ENCODE measurements at places on chromosomes 11 and 22.

- DNase-seq, result no peak
Measured at GRCh38 chr11:43923406-43924111, 18.9 kb upstream of the C11orf96 start.

DNA sequence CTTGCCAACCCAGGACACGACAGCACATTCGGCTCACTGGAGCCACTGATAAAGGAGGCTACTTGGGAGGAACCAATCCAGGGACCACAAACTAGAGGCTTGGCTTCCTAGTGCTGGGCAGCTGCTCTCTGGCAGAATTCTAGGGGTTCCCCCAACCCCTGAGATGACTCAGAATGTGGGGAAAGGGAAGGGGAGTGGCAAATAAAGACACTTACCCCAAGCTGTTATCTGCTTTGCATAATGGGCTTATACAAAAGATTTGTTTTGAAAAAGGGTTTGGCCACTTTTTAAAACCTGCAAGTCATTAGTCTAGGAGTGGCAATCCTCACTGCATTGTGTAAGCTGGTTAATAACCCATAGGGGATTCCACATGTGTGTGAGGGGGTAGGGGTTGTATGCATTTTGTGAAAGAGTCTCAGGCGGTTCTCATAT is 64.1 kb upstream of the LMO1 start:
- no peak for DNase-seq

DNA sequence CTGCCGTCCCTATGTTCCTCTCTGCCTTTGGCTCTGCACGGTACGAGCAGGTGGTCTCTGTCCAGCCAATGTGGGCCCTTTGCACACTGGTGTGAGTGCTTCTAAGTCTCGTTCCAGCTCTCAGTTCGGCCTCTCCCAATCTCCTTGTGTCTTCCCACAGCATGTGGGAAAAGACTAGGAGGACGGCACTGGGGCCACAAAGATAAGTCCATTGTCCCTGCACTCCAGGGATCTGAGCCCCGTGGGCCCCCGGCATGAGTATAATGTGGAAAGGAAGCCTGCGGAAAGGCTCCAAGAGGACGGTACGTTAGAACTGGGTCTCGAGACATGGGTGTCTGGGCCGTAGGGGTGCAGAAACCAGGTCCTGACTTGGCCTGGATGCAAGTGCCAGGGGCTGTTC is 16.4 kb downstream of the MYEOV start:
- no peak for DNase-seq

GRCh38 chr11:130161441-130162145 is 2.0 kb downstream of the ST14 start:
- no peak for DNase-seq

DNA sequence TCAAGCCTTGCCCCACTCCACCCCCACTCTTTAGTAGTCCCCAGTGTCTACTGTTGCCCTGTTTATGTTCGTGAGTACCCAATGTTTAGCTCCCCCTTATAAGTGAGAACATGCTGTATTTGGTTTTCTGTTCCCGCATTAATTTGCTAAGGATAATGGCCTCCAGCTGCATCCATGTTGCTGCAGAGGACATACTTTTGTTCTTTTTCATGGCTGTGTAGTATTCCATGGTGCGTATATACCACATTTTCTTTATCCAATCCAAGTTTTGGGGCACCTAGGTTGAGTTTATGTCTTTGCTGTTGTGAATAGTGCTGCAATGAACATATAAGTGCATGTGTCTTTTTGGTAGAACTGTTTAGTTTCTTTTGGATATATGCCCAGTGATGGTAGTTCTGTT is 16.2 kb upstream of the FXYD6 start:
- DNase-seq, result no peak

- no peak for DNase-seq
Measured at GRCh38 chr22:37808294-37808657, 542 bp downstream of the GCAT start.

GRCh38 chr11:27440090-27440489 is 32.5 kb downstream of the LGR4 start:
- no peak for DNase-seq

GRCh38 chr11:130561441-130561881 is 113.0 kb downstream of the ADAMTS15 start:
- no peak for DNase-seq

- DNase-seq, result no peak
Measured at GRCh38 chr11:16191868-16192240, 164.5 kb downstream of the SOX6 start.

- DNase-seq, result peak; percentile 75
Measured at GRCh38 chr22:37229012-37229804, 14.9 kb downstream of the RAC2 start.

DNA sequence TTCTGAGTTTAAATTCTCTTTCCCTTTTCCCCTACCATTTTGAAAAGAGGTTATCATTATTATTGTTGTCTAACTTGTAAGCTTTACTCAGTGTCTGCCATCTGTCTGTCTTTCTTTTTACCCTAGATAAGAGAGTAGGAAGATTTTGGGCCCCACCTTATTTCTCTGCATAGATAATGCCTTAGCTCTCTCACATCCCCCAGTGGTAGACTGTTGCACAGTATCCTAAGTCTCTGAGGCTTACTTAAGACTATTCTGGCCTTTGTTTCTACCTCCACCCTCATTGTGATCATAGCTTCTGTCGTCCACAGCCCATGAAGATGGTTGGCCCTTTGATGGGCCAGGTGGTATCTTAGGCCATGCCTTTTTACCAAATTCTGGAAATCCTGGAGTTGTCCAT is 3.6 kb upstream of the OR51L1 start:
- DNase-seq, result no peak

DNA sequence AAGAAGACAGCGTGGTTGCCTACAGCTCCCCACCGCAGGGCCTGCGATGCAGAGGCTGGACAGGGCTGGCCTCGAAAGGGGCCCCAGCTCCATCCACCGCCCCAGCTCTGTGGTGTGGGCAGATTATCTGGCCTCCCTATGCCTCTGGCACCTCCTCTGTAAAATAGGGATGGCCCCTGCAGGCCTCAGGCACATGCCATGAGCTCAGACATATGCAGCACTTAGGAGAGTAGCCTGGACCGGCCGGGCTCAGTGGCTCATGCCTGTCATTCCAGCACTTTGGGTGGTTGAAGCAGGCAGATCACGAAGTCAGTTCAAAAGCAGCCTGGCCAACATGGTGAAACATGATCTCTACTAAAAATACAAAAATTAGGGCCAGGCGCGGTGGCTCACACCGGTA is 7.4 kb downstream of the APOBEC3D start:
- no peak for DNase-seq

DNA sequence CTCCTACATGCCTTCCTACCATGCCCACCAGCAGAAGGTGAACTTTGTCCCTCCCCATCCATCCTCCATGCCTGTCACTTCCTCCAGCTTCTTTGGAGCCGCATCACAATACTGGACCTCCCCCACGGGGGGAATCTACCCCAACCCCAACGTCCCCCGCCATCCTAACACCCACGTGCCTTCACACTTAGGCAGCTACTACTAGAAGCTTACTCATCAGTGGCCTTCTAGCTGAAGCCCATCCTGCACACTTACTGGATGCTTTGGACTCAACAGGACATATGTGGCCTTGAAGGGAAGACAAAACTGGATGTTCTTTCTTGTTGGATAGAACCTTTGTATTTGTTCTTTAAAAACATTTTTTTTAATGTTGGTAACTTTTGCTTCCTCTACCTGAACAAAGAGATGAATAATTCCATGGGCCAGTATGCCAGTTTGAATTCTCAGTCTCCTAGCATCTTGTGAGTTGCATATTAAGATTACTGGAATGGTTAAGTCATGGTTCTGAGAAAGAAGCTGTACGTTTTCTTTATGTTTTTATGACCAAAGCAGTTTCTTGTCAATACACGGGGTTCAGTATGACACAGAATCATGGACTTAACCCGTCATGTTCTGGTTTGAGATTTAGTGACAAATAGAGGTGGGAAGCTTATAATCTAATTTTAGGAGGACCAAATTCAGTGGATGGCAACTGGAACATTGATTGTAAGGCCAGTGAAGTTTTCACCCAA is 56.1 kb downstream of the KCNJ1 start:
- no peak for DNase-seq

DNA sequence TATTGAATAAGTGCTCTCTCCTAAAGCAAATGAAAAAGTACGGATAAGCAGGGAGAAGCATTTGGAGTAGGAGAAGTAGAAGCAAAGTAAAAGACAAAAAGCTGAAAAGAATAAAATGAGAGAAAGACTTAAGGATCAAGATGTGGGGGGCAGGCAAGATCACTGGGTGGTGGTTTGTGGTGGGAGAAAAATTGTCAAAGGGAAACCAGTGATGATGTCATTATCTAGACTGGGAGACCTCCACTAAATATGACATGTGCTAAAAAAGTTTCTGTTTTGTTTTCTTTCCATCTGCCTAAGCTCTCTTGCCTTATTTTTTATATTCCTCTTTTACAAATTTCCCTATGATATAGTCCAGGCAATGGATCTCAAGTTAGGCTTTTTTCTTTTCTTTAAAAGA is 14.8 kb upstream of the MAML2 start:
- no peak for DNase-seq

DNA sequence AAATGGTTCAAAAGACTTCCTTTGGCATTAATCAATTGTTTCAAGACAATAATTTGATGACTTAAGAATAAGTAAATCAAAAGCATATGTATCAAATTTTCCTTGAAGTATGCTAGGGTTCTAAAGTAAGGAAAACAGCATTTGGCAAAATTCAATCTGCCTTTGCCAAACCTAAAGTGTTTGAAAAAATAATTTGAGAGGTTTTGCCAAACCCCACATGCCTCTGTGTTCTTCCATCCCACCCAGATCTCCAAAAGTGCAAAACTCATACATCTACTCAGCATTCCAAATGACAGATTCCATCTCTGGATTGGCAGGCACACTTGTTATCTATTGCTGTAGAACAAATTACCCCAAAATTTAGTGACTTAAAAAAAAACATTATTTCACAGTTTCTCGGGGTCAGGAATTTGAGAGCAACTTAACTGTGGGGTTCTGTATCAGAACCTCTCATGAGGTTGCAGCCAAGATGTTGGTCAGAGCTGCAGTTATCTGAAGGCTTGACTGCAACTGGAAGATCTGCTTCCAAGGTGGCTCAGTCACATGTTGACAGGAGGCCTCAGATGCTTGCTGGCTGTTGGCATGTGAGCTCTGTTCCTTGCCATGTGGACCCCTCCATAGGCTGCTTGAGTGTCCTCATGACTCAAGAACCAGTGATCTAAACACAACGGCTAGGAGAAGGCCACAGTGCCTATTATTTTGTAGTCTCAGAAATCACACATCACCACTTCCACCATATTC is 100.6 kb upstream of the ARHGAP42 start:
- DNase-seq, result no peak

DNA sequence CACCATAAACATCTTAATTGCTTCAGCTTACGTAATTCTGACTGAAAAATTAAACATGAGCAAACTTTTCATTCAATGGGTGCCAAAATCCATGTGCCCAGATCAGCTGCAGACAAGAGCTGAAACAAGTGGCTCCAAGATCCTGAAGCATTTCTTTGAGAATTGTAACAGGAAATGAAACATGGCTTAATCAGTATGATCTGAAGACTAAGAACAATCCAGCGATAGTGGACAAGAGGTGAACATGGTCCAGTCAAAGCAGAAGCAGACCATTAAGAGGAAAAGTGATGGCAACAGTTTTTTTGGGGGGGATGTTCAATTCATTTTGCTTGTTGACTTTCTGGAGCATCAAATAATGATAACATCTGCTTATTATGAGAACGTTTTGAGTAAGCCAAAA is 1964.5 kb upstream of the RAG2 start:
- no peak for DNase-seq

- no peak for DNase-seq
Measured at GRCh38 chr22:19232623-19233022, 54.1 kb upstream of the SLC25A1 start.

- DNase-seq, result no peak
Measured at GRCh38 chr22:42791721-42792452, 65.2 kb downstream of the ARFGAP3 start.

DNA sequence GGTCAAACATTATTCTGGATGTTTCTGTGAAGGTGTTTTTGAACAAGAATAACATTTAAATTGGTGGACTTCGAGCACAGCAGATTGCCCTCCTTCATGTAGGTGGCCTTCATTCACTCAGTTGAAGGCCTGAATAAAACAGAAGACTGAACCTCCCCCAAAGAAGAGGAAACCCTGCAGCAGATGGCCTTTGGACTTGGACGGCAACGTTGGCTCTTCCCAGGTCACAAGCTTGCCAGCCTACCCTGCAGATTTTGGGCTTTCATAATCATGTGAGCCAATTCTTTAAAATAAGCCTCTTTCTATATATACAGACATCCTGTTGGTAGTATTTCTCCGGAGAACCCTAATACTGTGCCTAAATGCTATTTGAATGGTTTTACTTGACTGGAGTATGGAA is 432.2 kb upstream of the NARS2 start:
- no peak for DNase-seq

DNA sequence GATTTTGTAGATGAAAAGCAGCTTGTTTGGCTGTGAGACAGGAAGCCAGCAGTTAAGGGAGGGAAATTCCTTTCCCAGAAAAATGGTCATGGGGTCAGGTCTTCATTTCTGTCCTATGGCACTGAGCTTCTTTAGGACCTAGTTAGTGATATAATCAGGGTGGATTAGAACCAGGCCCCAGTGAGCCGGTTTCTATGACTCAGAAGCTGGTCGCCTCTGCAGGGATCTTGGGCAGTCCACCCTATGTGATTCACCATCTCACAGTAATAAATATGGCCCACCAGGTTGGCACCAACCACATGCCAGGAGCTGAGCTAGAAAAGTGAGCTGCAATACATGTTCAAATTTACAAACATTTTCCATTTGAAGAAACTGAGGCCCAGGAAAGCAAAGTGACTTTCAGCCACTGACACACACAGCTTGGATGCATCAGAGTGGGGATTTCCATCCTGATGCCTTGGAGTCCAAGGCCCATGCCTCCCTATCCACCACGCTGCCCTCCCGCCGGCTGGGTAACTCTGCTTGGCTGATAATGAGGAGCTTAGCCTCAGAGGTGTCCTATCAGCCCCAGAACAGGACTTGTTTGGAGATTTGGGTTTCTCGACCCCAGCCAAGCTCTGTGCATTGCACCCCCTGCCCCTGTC is 42.0 kb downstream of the CD82 start:
- DNase-seq, result no peak

DNA sequence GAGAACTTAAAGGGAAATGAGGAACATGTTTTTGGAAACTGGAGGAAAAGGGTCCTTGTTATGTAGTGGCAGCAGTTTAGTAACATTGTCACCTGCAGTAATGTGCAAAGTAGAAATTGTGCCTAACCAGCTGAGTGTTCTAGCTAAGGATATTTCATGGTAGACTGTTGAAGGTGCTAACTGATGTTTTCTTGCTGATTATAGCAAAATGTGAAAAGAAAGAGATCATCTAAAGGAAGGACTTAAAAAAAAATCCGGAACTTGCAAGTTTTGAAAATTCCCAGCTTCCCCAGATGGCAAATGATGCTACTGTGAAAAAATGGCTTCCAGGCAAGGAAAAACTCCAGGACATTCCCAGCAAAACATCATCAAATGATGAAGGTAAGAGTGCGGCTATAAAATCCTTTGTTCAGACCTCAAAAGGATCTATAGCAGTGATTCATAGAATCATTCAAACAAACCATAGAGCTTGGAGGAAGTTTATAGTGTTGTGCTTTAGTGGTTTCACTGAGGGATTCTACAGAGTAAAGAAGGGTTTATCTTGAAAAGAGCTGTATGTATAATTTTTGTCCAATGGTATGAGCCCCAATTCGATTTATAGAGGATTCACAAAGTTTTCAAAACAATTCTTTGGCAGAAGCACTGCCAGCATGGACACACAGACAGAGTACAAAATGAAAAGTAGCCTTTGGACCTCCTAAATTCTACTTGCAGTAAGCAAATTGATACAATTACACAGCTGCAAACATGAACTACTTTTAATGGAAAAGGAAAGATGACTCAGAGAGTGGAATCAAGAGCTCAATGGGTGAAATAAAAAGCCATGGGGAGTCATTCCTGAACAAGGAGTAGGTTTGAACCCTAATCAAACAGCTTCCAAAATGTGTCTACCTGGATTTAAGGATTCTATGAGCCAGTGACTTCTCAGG is 4.3 kb upstream of the TRIM44 start:
- no peak for DNase-seq
